ENCODE measurements at places on chromosomes 7 and 10. TPM values are rescaled to one million over a fixed set of nuclear protein-coding genes. Genes with fewer than 3 reads are reported as not detected.

The CCDC146 gene
- 11.5 TPM for total RNA-seq

DNA sequence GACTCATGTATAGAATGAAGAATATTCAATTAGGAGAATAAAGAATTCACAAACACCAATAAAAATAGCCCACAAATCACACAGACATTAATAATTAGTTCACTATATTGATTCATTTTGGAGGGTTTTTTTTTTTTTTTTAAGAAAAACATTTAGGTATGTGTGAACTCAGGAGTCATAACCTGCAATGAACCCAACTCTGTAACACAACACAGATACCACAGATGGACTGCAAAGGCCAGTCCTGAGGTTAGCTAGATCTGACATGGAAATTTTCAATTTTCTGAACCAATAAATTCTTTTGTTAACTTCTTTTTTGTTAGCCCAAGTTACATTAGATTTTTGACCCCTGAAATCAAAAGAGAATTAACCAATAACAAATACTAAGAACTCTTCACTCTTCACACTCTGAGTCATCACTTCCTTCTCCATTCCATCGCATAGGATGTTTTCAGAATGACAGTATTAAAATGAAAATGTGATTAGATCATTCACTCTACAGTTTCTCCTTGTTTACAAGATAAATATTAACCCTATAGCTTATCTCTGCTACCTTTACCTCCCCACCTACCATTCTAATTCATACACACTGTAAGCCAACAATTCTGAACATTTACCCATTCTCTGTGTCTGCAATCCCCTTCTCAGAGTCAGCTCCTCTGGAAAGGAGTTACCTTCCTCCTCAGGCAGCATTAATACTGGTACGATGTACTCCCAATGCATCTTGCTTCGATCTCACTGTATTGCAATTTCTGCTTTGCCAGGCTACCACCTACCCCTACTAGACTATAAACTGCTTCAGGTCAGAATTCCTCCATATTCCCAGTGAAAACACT, 141.5 kb downstream of the LRRN3 start:
- no peak overlapping the region for H3K4me3 ChIP-seq
- DNase-seq = no peak
- H3K36me3 ChIP-seq = no peaks in the 10 kb centered on the region
- no peak overlapping the region for H3K27ac ChIP-seq
- no peaks in the 10 kb centered on the region for H3K4me1 ChIP-seq

- no peak overlapping the region for H3K4me3 ChIP-seq
- no peaks in the 10 kb centered on the region for H3K4me1 ChIP-seq
- no peaks in the 10 kb centered on the region for H3K36me3 ChIP-seq
- H3K27me3 ChIP-seq = no peaks in the 10 kb centered on the region
- no peak for DNase-seq
These were observed 88.1 kb upstream of the RSU1 start for GRCh38 chr10:16905320-16905719.

GRCh38 chr7:20786779-20787659, at the start of gene SP8:
Gene SP8 (minus strand): TSS chr7:20786886. CDS start chr7:20786798, 88 bp downstream.
- H3K4me3 ChIP-seq = peak within 1 kb of the TSS; percentile 9
- H3K36me3 ChIP-seq = no peaks in the 10 kb centered on the region
- peaks cover 100% of the 10 kb centered on the region for H3K27me3 ChIP-seq
- no peak within 1 kb of the TSS for H3K27ac ChIP-seq

GRCh38 chr10:48594803-48595538, 9.9 kb downstream of the ARHGAP22 start:
- H3K27ac ChIP-seq = no peak overlapping the region
- no peaks in the 10 kb centered on the region for H3K27me3 ChIP-seq
- no peak overlapping the region for H3K4me3 ChIP-seq
- DNase-seq = no peak

DNA sequence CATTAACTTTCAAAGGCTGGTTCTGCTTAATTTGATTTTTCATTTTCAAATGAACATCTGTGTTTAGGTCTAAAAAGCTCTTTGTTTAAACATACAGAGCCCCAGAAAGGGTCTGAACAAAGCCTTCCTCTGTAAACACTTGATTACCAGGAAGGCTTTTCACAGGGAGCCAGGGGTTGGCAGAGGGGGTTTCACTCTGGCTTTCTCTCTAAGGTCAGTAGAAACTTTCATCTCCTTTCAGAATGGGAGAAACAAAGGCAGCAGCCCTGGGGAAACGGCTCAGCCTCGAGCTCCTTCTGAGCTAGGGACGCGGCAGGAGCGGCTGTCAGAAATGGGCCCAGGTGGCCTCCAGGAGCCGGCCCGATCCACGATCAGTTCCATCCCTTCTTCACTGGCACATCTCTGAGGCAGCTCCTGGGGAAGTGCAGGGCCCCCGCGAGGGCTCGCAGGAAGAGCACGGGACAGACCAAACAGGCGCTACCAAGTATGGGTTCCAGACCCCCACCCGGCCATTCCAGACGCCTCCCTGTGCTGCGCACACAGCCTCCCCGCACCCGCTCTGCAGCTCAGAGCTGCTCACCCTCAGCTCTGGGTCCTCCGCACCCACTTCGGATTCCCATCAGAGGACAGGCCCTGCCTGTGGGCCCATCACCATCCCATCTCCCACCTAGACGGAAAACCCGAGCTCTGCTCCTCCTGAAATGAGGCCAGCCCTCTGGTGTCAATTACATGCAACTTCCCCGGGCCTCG, 124.1 kb downstream of the MAD1L1 start:
- H3K27ac ChIP-seq = no peak overlapping the region
- no peaks in the 10 kb centered on the region for H3K36me3 ChIP-seq
- H3K4me1 ChIP-seq = no peaks in the 10 kb centered on the region

- no peaks in the 10 kb centered on the region for H3K4me1 ChIP-seq
- no peaks in the 10 kb centered on the region for H3K36me3 ChIP-seq
- DNase-seq = no peak
- H3K27me3 ChIP-seq = no peaks in the 10 kb centered on the region
These were observed 52.7 kb downstream of the HIPK2 start for GRCh38 chr7:139725077-139725476.

DNA sequence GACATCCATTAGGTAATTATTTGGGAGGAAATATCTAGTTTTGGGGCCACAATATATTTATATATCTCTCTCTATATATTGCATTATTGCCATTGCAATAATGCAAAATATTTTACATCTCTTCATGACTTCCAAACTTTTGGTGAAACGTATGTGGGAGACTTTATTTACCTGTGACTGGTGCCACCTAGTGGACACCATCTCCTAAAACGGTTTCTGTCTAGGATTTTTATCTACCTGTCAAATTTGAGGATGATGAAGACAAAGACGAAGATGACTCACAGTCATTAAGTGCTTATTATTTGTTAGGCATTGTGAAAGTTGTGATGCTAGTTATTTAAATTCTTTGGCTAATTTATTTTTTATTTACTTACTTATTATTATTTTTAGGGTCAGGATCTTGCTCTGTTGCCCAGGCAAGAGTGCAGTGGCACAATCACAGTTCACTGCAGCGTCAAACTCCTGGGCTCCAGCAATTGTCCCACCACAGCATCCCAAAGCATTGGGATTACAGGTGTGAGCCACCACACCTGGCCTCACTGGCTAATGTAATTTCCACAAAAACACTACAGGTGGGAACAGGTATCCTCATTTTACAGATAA, 18.7 kb upstream of the CBLL1 start:
- no peaks in the 10 kb centered on the region for H3K36me3 ChIP-seq
- H3K27ac ChIP-seq = no peak overlapping the region
- DNase-seq = no peak
- no peaks in the 10 kb centered on the region for H3K4me1 ChIP-seq
- H3K4me3 ChIP-seq = no peak overlapping the region
